ENCODE measurements at places on chromosomes 5 and 9.

DNA sequence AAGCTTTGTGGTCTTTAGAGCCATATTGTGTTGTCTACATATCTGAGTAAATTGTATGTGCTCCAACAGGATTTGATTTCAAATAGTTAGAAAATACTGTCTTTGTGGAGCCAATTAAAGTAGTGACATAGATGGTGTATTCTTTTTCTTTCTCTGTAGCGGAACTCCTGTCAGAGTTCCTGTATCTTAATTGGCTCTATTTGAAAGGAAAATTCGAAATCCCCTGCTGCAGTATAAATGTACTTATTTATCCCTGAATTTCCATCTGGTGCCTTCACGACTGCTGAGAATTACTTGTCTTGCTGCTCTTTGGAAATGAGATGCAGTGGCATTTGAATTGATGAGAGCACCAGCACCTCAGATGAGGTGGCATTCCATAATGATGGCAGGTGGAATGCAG is 546.7 kb upstream of the SGCD start:
- DNase-seq: no peak

DNA sequence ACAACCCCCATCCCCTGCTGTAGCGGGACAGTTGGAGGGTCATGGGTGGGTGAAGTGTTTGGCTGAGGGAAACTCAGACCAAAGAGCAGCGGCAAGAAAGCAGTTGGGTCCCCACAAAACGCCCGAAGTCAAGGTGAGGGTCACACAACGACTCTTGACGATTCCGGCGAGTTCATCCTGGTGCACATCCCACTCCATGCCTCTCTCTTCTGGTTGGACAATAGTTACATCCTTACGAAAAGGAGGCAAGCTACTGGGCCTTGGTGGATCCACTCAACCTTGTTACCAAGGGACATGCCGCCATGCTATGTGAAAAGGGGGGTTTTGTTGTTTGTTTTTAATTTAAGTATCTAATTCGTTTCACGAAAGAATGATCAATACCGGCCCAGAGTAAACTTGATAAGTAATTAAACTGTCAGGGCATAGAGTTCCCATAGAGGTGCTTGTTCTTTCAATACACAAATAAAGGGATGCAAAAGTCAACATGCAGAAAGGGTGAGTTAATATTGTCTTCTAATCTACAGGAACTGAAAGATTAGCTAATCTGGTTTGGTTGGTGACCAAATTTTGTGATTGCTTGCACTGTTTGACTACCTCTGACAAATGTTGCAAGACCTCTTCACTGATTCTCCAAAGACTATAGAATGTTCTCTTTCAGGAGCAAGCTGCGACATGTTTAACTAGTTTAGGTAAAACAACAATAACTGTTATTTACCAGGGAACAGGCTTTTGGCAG is 732 bp upstream of the SMIM15 start:
- peak; percentile 73 for DNase-seq

DNA sequence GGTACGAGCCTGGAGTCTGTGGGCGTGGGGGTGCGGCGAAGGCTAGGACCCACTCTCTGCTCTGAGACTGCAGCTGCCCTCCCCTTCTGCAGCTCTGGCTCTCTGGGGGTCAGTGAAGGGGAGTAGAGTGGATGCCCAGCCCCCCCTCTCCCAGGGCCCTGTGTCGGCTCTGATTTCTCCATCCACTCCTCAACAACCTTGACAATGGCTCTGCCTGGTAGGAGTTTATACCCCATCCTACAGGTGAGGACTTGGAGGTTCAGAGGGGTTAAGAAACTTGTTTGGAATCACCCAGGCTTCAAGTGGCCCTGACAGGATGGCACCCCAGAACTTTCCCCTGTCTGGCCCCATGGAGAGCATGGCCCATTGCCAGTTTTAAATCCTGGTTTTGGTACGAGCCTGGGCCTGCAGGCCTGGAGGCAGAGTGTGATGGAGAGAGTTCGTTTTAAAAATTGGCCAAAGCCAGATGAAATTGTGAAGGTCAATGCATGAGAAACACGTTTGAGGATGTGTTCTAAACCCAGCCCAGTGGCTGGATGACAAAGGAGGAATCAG is 22.3 kb downstream of the NCS1 start:
- DNase-seq: no peak

DNA sequence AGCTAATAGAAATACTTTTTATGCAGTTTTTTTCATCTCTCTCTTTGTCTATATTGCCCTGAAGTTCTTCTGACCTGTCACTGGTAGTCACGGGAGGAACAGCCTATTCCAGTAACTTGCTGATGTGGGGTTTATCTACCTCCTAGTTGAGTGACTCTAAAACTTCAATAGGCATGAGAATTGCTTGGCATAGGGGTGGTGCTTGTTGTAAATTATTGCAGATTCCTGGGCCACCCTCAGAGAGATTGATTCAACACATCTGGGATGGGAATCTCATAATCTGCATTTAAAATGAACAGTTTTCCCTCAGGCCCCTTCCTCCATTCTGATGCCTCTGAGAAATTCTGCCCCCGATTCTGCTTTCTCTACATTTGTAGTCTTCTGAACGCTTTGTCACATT is 184.4 kb downstream of the ARHGEF28 start:
- no peak for DNase-seq

- DNase-seq: no peak
Observed at GRCh38 chr9:14136047-14136635, 177.8 kb downstream of the NFIB start.

GRCh38 chr5:154395407-154396106 is 50.2 kb upstream of the SAP30L start:
- no peak for DNase-seq

- DNase-seq: no peak
Observed at GRCh38 chr5:98308231-98308630, 465.2 kb upstream of the RGMB start.

DNA sequence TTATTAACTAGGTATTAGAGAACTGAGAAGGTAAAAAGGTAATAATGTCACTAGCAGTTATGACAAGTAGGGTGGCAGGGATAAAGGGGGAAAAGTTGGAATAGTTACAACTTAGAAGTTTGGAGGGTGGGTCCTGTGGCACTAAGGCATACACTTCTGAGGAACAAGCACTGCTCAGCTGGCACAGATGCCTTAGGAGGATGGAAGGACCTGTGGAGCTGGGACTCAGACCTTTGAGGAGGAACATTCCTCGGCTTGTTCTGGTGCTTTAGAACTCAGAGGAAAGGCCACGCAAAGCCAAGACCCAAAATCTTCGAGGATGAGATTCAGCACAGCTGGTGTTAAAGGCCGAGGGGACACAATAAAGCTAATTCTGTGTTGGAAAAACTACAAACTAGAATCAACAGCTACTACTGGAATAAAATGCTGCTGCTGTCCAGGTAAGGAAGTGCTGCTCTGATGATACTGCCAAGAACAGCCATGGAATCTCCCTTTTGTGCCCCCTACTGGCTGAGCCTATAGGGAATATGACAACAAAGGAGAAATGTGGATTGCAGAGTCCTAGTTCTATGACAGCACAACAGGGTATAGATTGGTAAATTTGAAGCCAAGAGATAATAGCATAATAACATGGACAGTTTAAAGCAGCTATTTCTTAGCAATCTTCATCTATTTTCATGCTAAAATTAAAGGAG is 126.7 kb downstream of the SLC25A46 start:
- no peak for DNase-seq
